IPS DF 19.7 (cell line): ENCODE measurements at places on chromosomes 16 and 17.

DNA sequence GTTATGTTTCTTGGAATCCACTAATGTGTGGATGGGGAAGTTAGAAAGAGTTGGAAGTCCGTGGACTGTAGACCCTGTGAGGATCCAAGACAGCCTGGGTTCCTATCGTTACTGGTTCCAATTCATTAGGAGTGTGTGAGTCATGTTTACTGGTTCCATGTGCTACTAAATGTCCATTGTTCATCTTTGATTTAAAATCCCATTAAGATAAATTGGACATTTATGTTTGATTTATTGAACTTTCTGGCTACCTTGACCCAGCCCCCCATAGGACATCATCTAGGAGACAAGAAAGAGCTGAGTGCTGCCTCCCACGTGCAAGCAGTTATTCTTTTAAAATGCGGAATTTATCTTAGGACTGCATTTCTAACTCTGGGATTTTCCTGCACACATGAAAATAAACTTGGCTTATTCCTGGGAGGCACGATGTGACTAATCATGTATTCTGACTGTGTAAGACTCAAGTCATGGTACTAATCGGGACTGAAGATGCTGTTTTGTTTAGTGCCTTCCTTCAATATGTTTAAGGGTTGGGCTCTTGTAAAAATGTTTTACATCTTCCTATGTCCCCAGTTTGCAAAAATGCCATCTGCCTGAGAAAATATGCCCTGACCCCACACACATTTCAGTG lies 53.4 kb downstream of the RGS9 start:
- DNase-seq: no peak

GRCh38 chr17:77432034-77432661 lies 291.4 kb downstream of the SEC14L1 start:
- DNase-seq: no peak

DNA sequence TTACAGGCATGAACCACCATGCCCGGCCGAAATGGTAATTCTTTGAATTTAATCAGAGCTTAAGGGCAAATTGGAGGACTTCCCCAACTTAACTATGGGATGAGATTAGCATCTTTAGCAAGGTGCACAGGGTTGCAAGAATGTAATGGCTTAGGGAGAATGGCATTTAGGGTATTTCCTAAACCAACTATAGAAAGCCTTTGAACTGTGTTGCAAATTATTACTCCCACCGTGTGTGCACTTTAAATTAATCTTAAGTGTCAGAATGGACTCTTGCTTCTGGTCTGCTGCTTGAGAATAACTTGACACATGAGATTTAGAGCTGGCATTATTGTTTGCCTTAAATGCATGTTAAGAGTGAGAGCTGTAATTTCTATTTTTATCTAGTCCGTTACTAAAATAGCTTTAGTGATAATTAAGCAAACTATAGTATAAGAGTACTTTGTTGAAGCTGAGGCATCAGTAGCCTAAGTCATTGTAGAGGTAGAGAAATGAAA lies 59.8 kb downstream of the TUBD1 start:
- DNase-seq: no peak

DNA sequence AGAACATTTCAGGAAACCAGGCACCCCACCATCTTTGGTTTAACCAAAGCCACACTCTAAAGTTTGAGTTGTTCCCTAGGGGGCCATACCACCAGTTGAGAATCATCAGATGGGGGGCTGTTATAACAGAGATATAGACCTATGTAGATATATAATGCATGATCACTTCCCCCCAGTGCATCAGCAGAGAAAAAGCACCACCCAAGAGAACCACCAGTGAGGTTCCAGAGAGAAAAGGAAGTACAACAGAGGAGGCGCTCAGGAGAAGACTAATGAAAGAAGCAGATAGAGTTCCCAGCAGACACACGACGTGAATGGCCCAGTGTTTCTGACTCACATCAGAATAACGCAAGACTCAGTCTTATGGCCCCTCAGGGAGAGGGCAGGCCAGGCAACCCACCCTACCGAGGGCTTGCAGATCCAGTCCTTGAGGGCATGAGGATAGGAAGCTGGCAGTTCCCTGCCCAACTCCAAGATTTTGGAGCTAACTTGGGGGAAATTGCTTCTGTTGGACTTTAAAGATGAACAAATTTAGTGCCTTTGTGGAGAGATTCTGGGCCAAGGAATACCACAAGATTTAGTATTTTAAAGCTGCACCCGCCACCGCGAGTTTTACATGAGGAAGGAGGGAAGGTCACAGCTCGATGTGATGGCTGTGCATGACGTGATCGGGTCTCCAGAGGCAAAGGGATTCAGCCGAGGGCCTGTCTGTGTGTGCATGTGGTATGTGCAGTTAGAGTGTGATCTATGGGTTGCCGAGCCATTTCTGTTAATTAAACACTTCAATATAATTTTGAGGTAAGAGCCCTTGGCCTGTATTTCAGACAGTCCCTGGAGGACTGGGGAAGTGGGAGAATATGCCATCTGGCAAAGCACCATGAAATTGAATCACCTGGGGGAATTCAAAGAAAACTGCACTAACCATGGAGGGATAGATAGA lies 53.1 kb downstream of the AIPL1 start:
- no peak for DNase-seq

DNA sequence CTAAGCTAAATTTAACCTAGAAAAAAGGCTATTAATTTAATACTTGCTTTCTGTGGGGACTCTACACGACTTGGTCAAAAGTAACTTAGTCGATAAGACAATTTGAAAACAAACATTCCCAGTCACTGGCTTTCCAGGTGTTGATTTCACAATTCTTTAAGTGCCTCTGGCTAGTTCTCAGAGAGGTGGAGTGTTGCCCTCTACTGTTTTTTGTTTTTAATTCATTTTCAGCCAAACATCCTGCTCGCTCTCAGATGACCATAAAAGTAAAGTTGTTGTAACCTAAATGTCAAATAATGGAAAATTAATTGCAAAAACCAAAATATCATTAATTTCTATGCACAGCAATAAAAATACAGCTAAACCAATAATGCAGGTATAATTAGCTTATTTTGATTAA lies 107.1 kb downstream of the MYO1D start:
- DNase-seq: no peak

DNA sequence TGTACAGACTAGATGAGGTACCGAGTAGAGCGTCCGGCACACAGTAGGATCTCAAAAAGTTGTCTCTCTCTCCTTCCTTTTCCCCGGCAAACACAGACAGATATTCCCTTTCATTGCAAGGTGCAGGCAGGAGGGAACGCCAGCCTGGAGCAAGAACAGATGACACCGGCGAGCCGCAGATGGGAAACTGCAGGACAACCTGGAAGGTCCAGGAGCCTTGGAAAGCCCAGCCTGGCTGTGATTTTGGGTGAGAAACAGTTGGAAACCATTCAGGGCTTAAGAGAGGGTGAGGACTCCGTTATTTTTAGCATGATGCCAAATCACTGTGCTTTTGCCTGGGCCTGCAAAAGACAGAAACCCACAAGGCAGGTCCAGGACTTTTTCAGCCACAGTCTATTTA lies 7.3 kb downstream of the CDH11 start:
- DNase-seq: no peak

- DNase-seq: no peak
Measured at GRCh38 chr17:32265192-32265923, at the start of gene RHBDL3. RHBDL3 (plus strand) TSS chr17:32265832; CDS start chr17:32266190, 358 bp downstream.

DNA sequence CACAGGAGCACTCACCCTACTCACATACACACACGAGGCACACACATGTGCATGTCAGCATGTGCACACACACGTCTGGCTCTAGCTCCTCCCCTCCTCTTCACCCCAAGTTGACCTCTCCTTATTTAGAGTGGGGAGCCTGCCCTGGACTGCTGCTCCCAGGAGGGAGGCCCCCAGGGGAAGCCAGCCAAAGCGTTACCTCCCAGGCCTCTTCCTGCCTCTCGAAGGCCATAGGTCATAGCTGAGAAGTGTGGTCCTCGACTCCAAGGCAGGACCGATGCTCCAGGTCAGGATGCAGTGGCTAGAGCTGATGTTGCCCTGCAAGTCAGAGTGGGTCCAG lies 18.8 kb downstream of the POLR3K start:
- no peak for DNase-seq

GRCh38 chr17:61641715-61642114 lies 50.7 kb upstream of the NACA2 start:
- no peak for DNase-seq

- DNase-seq: no peak
Measured at GRCh38 chr17:63126607-63127006, 160.6 kb downstream of the TANC2 start.

GRCh38 chr16:29901607-29901945 lies 1.3 kb downstream of the ASPHD1 start:
- no peak for DNase-seq

GRCh38 chr17:1271030-1271423 lies 783 bp downstream of the BHLHA9 start:
- no peak for DNase-seq

DNA sequence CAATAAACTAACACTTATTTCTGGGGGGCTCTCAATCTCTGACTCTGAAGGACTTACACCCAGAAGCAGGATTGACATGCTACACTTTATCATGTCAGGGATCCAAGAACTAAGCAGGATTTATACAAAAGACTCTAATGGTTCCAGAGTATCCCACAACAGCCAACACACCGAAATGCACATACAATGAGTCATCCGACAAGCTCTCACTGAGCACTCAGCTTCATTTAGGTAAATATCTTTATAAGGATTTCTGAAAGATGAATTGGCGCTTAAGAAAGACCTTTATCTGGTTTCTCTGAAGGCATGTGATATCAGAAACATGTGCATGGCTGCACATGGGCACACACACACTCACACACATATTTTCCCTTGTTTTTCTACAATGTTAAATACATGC lies 77.2 kb downstream of the TOX3 start:
- DNase-seq: no peak

GRCh38 chr16:86959729-86960128 lies 357.5 kb downstream of the C16orf95 start:
- no peak for DNase-seq

GRCh38 chr16:69838489-69838888 lies 76.4 kb downstream of the WWP2 start:
- no peak for DNase-seq
